NT2/D1 (cell line): ENCODE measurements at places on chromosomes 11 and 22.
A peak's percentile ranks its signal among the peaks of the same experiment; 100 is the strongest.

DNA sequence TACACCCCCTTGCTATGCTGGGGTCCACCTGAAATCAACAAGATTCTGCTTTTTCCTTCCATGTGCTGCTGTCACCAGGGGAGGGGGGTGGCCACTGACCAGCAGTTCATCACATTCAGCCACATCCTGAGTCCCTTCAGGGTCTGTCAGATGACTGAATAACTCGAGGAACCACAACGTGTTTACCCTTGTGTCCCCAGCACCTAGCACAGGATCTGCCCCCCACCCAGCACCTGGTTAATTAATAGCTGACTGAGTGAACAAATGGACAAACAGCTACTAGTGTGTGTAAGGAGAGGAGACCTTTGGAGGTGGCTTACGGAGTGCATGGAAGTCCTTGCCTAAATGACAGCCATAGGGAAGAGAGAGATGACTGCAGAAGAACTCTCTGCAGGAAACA lies 119.5 kb upstream of the NCAM1 start:
- DNase-seq = no peak

GRCh38 chr11:111107501-111107900 lies 138.0 kb upstream of the POU2AF2 start:
- DNase-seq = no peak

GRCh38 chr22:43777286-43777685 lies 34.8 kb downstream of the EFCAB6 start:
- DNase-seq = no peak

- no peak for DNase-seq
Measured at GRCh38 chr22:45389546-45389945, 23.9 kb downstream of the SMC1B start.

DNA sequence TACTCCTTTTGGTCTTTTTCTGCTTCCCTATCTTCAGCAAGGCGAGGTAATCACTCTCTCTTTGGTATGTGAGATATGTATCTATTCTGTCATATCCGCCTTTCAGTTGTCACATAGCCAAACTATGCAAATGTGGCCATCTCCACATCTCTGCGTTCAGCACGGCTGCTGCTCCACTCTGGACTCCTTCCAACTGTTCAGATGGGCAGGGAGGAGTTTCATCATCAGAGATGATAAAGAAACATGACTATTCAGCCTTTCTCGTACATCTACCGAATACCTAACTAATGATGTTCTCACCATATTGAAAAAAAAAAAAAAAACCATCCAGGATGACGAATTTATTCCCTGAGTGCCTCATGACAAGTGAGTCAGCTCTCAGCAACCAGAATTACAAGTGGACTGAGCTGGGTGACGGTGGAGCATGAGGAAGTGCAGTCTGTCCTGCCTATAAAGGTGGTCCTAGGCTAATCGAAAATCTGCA lies 899.6 kb downstream of the OPCML start:
- no peak for DNase-seq

GRCh38 chr22:48574776-48575617 lies 1252.7 kb downstream of the BRD1 start:
- peak; percentile 55 for DNase-seq

GRCh38 chr11:60059052-60059451 lies 2.6 kb downstream of the MS4A3 start:
- no peak for DNase-seq
